ENCODE measurements at places on chromosomes 12 and 14. TPM values are rescaled to one million over a fixed set of nuclear protein-coding genes. Genes with fewer than 3 reads are reported as not detected.

LRRC43 gene
- polyA plus RNA-seq, result 0.33 TPM

PAX9 gene
- 1.2 TPM for polyA plus RNA-seq

TRPV4 gene
- 0.46 TPM for polyA plus RNA-seq

IL26 gene
- polyA plus RNA-seq, result not detected

ASCL1 gene
- polyA plus RNA-seq, result not detected

CACNA2D4 gene
- 0.03 TPM for polyA plus RNA-seq

GALNT16 gene
- not detected for polyA plus RNA-seq

TDRD9 gene
- 0.10 TPM for polyA plus RNA-seq

TSPAN11 gene
- polyA plus RNA-seq, result not detected

MANSC4 gene
- polyA plus RNA-seq, result 0.59 TPM

NTF3 gene
- not detected for polyA plus RNA-seq

KLRB1 gene
- polyA plus RNA-seq, result not detected

LRRIQ1 gene
- 0.84 TPM for polyA plus RNA-seq

NAV3 gene
- 11.2 TPM for polyA plus RNA-seq

NDUFA9 gene
- polyA plus RNA-seq, result 94.6 TPM

SSTR1 gene
- not detected for polyA plus RNA-seq

PAH gene
- not detected for polyA plus RNA-seq

ABCC9 gene
- 0.01 TPM for polyA plus RNA-seq

SYNDIG1L gene
- not detected for polyA plus RNA-seq

SERPINA12 gene
- 0.04 TPM for polyA plus RNA-seq

CLEC2B gene
- polyA plus RNA-seq, result 20.9 TPM

GPRC5D gene
- 0.32 TPM for polyA plus RNA-seq

TMPRSS12 gene
- not detected for polyA plus RNA-seq

SMIM41 gene
- not detected for polyA plus RNA-seq

MEG3 gene
- 5.6 TPM for polyA plus RNA-seq

SYCP3 gene
- polyA plus RNA-seq, result 0.13 TPM

OR4E2 gene
- not detected for polyA plus RNA-seq

OASL gene
- 4.5 TPM for polyA plus RNA-seq

ERH gene
- 124 TPM for polyA plus RNA-seq

RASSF9 gene
- 4.2 TPM for polyA plus RNA-seq

PPP4R4 gene
- 9.0 TPM for polyA plus RNA-seq

TIGAR gene
- polyA plus RNA-seq, result 28.0 TPM

SAMD15 gene
- polyA plus RNA-seq, result 0.77 TPM

AMDHD1 gene
- polyA plus RNA-seq, result 0.31 TPM

SPX gene
- polyA plus RNA-seq, result 0.12 TPM

TROAP gene
- polyA plus RNA-seq, result 12.7 TPM

PTPRQ gene
- not detected for polyA plus RNA-seq

TMEM120B gene
- polyA plus RNA-seq, result 6.9 TPM

STAC3 gene
- 0.62 TPM for polyA plus RNA-seq

DUSP16 gene
- 7.6 TPM for polyA plus RNA-seq

SLC35E3 gene
- polyA plus RNA-seq, result 4.0 TPM
